ENCODE measurements at places on chromosomes 3 and 15.

GRCh38 chr3:196596355-196596754 is 27.9 kb downstream of the FBXO45 start:
- DNase-seq, result no peak

- no peak for DNase-seq
Observed at GRCh38 chr15:41698779-41699178, 38.6 kb downstream of the MGA start.

DNA sequence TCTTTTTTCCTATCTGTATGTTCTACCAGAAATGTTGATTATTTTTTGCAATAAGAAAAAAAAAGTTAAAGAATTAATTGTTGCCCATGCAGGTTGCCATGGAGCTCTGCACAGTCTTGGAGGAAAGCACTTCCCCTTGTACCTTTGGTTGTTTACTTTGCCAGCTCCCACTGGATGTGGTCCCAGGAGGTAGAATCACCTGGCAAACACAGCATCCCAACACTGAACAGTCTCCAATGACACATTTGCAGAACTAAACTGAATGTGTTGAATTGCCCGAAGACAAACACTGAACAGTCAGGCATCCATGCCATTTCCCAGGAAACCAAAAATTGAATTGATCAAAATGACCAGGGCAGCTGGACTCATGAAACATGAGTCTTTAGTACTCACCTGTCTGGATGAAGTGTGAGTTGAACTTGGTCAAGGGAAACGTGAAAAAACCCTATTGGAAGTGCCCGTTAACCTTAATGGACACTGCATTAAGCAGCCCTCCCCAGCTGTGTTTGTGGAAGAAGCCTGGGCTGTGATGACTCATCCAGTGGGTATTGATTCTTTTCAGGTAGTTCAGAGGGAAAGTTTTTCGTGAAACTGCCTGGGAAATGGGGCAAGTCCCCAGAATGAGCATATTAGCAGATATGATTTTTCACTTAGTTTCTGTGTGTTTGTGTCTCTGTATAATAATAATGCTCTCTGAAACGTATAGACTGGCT is 284.7 kb upstream of the STT3B start:
- DNase-seq, result no peak

- no peak for DNase-seq
Observed at GRCh38 chr15:39588531-39589192, 7.8 kb downstream of the THBS1 start.

DNA sequence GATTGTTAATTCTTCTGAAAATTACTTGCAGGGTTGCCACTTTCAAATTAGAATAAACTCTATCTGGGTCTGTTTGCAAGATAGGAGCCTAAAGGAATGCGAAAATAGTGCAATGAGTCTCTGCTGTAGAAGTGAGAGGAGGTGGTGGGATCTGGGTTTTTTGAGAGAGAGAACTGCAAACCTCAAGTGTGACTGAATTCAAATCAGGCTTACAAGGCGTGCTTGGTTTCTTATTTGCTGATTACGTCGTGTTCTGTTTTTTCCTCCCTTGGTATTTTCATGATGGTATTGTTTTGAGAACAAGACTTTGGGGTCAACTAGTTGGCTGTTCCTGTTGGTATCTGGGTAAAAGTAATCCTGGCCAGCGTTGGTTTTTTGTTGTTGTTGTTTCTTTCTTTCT is 490.9 kb upstream of the CFAP20DC start:
- DNase-seq, result no peak

DNA sequence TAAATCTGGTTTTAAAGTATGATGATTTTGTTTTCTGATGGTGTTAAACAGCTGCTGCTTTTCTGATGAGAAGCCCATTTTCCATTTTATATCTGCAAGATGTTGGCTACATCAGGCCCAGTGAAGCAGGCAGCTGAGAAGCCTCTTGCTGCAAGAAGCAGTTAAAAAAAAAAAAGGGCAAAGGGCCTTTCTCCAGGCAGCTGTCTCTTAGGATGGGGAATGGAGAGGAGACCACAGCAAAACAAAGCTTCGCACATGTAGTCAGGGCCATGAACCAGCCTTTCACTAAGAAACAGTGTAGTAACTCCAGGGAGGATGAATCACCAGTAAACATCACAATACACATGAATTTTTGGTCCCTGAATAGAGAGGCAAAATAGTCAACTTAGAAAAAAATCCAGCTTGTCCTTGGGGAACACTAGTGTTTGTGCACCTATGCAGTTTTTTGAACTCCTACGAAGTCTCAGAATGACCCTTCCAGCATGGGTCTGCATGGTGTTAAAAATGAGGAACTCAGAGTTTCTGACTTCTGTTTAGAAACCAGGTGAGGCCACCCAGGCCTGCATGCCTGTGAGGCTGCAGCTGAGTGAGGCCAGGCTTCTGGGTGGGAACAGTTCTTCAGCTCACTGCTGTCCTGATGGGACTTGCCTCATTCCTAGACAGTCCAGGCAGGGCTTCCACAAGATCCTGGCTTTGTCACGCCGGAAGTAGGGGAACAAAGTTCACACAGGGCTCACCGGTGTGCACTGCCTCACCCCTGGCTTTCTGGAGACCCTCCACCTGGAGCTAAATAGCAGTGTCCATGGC is 518.7 kb downstream of the MCTP2 start:
- DNase-seq, result no peak

DNA sequence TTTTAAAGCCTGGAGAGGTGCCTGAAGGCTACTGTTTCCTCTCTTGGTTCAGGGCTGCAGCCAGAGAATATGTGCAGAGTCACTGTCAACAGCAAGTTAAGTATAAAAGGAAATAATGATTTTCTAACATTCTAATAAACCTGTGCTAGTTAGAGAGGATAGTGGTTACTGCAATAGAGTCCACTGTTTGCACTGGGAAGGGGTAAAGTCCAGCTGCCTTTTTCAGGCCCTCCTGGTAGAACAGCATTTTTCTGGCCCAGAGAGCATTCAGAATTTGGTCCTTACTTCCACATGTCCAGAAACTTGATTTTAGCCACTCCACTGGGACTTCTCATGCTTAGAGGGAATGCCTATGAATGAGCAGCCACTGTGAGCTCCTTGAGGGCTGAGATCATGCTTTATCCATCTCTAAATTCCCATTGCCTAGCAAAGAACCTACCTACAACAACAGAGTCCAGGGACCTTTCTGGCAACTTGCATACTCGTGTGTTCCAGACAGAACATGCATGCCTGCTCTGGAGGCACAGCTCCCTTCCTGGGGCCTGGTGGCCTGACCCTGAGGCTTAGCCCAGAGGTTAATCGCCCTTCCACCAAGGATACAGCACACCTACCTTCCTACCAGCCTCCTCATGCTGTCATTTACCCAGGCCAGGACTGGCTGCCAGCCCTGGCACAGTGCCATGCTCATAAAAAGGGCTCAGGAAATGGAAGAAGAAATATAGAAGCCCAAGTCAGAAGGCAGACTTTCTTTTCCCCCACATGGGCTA is 50.3 kb upstream of the ATP13A3 start:
- no peak for DNase-seq

DNA sequence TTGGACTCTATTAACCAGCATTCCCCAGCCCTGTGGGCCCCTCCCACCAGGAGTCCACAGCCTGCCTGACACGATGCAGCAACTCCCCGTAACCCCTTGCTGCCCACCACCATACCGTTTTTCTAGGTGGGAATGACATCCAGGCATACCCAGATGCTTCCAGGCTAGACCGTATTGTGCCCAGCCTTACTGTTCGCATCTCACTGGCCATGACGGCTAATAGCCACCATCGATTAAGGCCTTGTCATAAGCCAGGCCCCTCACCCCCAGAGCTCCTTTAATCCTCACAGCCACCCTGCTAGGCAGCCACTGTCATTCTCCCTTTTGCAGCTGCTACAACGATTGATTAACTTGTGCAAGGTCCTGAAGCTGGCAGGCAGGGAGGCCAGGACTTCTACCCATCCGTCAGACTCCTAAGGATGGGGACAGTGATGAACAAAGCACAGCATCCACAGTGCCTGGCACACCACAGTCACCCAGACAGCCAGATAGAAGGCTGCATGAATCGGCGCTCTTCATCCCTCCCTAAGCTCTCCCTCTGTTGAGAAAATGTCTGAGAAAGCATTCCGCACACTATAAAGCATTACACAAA is 60.0 kb upstream of the FLNB start:
- DNase-seq, result no peak

DNA sequence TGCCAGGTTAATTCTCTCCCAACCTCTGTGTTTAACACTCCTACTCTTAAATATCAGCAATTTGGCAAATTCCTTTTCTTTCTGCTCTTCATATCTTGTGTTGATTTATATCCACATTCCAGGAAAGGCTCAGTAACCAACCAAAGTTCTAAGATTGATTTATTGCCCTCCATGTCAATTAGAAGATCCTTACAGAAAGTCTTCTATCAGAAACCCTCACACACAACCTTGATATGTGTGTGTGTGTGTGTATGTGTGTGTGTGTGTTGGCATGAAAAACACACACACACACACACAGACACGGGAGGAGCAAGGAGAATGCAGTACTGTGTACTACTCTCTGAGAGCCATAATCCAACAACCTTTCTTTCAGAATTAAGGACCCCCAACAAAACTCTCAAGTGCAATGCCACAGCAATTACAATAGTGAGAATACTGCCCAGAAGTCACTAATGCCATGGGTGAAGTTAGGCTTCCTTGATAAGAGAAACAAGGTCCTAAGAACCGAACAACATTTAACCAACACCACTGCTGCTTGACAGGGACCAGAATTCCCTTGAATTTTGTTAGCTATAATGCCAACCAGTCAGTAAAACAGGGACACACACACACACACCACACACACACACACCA is 1.1 kb downstream of the LSAMP start:
- DNase-seq, result no peak

DNA sequence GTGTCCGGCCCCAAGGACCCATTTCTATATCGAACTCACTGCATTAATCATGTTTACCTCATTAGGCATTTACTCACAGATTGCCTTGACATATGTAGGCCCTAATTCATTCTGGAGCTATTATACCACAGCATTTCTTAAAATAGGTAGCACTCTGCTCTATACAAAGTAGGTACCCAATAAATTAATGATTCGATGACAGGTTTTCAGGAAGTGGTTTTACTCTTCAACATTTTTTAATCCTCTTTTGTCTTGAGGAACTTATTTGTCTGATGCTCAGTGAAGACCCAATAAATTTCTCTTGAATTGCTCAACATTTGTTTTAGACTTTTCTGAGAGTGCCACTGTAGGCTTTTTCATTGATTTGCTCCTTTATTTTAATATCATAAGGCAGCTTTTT is 12.1 kb downstream of the TGFBR2 start:
- DNase-seq, result no peak

GRCh38 chr3:56519641-56520040 is 37.3 kb upstream of the CCDC66 start:
- no peak for DNase-seq

DNA sequence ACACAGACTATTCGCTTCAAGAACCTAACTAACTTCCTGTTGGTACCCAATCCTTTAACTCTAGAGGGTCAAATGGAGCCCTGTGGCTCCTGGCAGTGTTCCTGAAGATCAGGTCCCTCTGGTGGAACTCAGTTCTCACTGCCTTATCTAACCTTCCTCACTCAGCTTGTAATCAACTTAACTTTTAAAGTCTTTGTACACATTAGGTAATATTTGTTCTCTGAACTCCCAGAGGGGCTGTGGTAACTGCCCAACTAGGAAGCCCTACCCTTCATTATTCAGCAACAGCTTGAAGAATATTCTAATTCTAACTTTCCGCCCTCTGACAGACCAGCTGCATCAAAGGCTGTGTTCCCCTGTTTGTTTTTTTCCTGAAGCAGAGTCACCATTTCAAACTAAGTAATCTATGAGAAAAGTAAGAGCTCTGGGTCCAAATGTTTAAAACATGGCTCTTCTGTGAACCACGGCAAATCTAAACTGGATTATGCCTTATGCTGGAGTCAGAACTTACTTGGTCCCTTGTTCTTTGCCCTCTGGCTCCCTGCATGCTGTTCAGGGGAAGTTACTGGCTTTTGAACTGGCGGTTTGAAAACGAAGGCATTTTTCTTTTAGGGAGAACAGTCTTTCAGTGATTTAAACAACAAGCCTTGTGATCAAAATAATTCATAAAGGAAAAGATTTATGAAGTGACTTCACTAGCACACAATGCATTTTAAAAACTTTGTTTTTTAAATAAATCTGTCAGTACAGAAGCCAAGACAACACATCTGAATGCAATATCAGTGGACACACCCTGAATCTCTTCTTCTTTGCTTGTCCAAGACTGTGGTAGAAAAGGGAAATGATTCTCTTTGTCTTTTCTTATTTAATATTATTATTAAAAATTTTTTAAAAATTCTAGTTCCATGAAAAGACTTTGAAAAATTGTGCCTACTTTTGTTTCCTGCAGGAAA is 365.6 kb downstream of the TIGIT start:
- no peak for DNase-seq

DNA sequence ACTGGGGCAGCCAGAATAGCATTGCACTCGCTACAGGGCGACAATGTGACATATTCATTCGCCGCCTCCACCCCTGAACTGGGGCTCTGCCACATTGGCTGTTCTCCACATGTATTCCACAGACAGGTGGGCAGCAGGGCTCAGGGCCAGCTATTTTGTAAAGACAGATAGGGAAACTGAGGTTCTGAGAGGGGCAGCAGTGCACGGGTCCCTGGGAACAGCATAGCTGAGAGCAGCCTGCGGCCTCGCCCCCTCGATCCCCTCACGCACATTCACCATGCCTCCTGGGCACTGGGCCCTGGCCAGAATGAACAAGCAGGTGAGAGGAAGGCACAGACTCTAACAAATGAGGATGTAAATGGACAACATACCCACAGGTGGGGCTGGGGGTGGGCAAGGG is 75.0 kb upstream of the SPATA12 start:
- no peak for DNase-seq

DNA sequence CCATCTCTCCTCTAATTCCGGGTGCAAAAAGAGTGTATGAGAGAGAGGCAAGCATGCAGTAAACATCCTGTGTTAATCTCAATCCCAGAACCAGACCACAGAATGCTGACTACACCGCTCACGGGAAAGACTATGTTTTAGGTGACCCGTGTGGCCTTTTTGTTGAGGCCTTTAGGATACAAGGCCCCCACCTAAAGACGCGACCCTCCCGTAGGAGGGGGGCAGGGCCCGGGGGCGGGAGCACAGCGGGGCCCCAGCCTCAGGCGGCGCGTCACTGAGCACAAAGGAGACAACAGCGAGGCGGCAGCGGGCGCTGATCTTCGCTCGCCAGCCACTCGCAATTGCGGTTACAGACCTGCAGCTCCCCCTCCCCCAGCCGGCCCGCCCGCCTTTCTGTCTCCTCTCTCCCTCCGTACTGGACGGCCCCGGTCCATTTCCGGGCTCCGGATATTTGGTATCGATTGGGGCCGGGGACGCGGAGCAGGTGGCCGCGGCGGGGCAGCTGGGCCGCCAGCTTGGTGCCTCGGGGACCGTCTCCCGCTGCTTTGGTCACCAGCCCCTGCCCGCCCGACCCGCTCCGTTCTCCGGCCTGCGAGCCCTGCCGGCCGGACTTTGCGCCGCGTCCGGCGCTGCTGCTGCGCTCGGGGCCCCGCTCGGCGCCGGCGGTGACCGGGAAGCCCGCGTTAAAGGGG is at the start of gene CCDC50:
CCDC50 (plus strand) TSS at position 433 of the 692 bp plus-strand sequence. CDS start 281 bp downstream, outside the sequence.
- no peak for DNase-seq

DNA sequence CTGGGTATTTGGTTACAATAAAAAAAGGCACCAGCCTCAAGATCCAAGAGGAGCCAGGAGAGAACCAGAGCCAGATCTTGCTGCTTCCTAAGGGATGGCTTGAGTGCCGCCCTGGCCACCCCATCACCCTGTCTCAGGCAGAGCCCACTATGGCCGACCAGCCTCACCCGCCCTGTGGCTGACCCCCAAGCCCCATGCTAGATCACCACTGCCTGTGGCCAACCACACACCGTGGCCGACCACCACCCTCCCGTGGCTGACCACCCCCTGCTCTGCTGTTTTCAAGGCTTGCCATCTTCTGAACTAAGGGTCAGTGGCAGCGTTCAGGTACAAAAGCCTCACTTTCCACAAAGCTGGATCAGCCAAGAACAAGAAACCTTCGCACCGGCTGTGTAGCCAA is 12.0 kb downstream of the CSPG5 start:
- DNase-seq, result no peak

Measured in cortex of kidney (tissue), 1 donor.